NT2/D1 (cell line): ENCODE measurements at places on chromosomes 2 and 18.
A peak's percentile ranks its signal among the peaks of the same experiment; 100 is the strongest.

DNA sequence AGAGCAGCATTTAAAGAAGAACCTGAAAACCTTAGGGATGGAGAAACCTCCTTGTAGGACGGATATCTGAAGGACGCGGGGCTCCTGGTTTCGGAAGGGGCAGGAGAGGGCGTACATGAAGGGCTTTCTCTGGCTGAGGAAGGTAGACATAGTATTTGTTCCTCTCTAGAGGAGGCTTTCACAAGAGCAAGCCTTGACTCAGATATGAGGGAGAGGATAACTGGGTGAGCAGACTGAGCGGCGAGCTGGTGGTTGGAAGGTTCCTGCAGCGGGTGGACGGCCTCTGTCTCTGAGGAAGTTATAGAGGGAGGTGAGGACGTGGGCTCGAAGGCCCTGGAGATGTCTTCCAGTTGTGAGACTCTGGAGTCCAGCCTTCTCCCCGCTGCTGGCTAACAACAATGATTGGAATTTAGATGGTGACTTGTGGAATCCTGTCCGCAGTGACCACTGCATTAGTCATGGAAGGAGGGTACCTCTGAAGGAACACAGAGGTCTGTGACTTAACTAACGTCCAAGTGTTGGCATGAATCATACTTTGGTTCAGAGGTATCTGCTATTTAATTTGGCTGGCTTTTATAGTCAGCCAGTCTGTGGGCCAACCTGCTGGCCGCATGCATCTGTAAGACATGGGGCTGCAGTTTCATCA lies 80.9 kb downstream of the ASAP2 start:
- DNase-seq, result no peak

- DNase-seq, result no peak
Measured at GRCh38 chr2:152648336-152648735, 68.9 kb downstream of the PRPF40A start.

DNA sequence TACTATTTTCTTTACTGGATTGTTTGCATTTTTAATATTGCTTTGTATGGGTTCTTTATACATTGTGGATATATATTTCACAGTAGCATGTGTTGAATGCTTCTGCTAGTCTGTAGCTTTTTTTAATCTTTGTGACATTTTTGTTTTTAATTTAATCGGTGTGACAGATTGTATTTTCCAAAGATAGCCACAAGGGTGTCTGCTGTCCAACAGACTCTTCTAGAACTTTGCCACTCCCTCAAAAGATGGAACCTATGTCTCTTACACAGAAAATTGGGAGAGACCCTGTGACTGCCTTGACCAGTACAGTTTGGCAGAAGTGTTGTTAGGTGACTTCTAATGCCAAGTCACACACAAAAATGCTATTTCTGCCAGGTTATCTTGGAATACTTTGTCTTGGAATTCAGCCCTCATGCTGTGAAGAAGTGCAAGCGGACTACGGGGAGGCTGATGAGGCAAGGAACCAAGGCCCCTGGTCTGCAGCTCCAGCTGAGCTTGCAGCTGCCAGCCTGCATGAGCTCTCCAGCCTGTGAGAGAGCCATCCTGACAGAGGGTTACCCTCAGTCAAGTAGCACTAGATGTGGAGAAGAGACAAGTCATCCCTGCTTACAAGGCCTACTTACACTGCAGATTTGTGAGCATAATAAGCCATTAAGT lies 110.8 kb downstream of the TDRD15 start:
- no peak for DNase-seq

DNA sequence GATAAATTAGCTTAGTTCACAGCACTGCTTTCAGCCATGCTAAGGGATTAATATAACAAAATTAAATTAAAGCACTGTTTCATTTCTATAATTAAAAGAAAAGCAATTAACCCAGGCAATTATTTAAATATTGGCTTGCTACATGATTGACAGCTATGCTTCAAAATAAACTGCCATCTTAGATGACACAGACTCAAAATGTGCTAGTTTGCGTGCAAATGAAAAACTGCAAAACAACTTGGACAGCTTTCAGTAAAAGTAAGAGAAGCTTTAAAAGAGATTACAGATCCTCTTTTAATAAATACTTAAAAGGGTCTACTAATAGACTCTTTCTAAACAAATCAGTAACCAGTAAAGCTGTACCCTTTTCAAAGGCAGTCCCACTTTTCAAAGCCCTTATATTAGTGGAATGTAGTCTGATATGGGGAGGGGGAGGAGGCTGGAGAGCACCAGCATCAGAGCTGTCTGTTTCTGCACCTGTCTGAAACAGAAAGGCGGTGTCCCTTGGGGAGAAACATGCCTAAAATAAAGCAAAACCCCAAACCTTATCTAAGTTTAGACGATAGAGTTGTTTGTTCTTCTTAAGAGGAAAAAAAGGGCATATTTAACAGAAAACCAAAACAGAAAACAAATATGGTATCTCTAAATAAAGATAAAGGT lies 20.8 kb downstream of the EIF2AK3 start:
- no peak for DNase-seq

DNA sequence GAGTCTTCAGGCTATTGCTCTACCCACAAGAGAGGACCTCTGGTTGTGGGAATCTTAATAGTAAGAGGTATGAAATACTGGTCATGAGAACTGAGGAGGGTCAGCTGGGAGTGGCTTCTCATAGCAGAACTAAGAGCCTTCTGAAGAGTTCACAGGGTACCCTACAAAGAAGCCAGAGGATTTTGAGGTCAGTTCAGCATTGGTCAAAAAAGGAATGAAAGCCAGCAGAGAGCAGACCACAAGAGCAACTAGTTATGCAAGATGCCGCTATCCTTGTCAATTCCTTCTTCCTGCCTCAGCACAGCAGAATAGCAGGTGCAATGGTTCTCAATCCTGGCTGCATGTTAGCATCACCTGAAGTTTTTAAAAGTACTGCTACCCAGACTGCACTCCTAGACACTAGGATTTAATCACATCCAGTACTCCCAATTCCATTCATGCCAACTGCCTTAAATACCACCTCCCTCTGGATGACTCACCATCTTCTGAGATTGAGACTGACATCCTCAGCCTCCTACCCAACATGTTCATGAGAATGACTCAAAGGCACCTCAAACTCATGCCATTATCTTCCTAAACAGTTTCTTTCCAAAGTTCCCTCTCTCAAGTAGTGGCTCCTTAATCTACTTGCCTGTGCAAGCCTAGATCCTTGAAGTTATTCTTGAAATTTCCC lies 81.0 kb upstream of the RBMS1 start:
- DNase-seq, result no peak

DNA sequence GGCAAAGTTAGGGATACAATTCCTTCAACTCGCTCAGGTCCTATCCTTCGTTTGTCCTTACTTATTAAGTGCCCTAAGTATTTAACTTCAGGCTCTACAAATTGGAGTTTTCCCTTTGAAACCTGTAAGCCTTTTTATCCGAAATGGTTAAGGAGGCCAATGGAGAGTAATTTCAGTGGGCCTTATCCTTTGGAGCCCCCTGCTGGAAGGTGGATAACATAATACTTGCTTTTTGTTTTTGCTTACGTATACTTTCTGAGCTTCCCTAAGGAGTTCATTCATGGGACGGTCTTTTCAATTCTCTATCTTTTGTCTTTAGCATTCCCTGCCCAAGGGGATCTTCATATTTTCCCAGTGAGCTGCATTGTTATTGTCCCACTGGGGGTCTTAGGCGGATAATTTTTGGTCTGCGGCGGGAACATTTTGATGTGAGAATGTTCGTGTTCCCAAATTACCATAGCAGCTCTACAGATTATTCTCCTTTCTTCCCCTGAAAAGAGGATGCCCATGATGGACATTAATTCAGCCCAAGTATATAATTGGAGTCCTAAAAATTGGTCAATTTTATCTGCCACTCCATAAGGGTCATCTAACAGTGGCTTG lies 34.4 kb upstream of the TRAPPC8 start:
- DNase-seq, result peak; percentile 55

GRCh38 chr18:6221602-6222014 lies 193.1 kb downstream of the L3MBTL4 start:
- DNase-seq, result no peak

- DNase-seq, result no peak
Measured at GRCh38 chr2:198659096-198659870, 798.5 kb downstream of the SATB2 start.

DNA sequence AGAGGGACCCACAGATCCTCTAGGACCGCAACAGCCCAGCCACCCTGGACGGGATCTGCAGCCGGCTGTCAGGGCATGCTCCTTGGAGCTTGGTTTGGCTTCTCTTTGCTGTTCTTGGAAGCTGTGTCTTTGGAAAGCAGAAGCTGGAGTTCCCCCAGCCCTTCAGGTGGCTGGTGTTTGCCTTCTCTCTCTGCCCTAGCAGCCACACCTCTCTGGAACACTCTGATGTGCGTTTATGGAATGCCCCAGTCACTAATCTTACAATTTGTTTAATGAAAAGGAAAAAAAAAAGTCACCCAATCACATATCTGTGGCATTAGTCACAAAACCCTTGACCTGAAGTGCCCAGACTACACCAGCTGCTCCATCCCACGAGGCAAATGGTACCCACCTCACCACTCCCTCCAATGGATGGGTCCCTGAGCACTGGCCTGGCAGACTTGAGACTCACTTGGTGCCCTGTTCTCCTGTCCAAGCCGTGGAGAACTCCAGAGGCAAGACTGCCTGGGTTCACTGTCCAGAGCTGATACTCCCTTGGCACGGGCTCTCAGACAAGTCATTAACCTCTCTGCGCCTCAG lies 70.2 kb upstream of the DAPL1 start:
- DNase-seq, result no peak

- DNase-seq, result no peak
Measured at GRCh38 chr2:210955591-210955990, 399.2 kb downstream of the CPS1 start.

DNA sequence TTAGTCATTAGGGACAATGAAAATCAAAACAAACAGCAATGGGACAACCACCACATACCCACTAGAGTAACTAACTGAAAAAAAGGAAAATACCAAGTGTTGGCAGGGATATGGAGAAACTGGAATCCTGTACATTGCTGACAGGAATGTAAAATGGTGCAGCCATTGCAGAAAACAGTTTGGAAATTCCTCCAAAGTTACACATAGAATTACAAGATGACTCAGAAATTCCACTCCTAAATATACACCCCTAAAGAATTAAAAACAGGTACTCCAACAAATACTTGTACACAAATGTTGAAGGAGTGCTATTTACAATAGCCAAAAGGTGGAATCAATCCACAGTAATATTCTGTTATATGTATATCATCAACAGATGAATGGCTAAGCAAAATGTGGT lies 110.9 kb downstream of the ROCK1 start:
- DNase-seq, result no peak

- no peak for DNase-seq
Measured at GRCh38 chr2:220510668-220511067, 883.2 kb downstream of the SLC4A3 start.

GRCh38 chr2:144834998-144835633 lies 315.2 kb upstream of the ZEB2 start:
- DNase-seq, result no peak

DNA sequence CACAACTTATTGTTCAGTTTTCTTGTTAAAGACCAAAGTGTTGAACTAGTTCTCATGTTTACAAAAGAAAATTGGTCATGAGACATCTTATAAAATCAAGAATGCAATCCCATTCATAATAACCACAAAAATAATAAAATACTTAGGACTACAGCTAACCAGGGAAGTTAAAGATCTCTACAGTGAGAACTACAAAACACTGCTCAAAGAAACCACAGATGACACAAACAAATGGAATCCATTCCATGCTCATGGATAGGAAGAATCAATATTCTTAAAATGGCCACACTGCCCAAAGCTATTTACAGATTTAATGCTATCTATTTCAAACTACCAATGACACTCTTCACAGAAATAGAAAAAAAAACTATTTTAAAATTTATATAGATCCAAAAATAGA lies 1354.8 kb upstream of the CDH2 start:
- no peak for DNase-seq

GRCh38 chr2:18243816-18244215 lies 316.6 kb downstream of the RDH14 start:
- no peak for DNase-seq

DNA sequence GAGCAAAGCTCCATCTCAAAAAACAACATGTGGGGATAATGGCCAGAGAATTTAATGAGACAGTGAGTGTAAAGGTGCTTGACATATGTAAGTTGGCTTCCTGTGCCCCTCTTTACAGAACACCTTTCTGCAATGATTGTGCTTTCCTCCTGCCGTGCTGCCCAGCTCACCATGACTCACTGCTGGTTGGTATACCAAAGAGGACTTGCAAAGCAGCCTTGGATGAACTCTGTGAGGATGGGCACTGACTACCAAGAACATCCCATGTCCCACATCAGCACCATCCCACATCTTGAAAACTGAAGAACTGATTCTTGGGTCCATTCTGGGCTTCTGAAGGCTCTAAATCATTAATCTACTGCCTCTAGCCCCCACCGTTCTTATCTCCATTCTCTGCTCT lies 52.2 kb downstream of the NGEF start:
- no peak for DNase-seq

DNA sequence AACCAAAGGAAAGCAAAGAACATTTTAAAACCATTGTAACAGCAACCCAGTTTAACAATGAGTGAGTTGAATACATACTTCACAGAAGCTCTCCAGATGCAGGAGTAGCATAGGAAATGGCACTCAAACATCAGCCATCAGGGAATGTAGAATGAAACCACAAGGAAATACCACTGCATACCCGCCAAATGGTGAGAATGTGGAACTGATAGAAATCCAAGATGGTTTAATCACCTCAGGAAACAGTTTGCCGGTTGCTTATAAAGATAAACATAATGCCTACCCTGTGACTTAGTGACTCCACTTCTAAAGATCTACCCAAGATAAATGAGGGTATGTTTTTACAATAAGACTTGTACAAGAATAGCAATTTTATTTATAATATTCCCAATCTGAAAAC lies 132.0 kb downstream of the GALNT1 start:
- no peak for DNase-seq

GRCh38 chr2:200089040-200089755 lies 133.8 kb downstream of the MAIP1 start:
- peak; percentile 15 for DNase-seq

DNA sequence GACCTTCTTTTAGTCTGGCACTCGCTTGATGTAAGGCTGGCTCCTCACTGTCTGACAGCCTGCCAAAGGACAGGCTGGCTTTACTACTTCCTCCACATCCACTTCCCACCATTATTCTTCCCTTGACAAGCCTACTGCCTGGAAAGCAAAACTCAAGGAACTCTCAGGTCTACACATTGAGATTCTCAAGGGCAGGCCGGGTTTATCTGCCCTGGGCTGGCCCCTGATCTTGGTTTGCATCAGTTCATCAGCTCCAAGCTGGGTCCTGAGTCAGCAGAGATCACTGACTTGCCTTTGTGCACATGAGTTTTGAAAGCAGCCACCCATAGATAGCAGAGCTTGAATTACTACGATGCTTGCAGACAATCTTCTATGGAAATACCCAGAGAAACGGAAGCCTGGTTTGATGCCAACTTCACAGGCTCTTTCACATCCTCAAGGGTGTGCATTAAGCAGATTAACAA lies 53.9 kb downstream of the KCTD18 start:
- DNase-seq, result no peak

GRCh38 chr2:24883946-24884345 lies 36.1 kb downstream of the ADCY3 start:
- no peak for DNase-seq

GRCh38 chr18:51135795-51136194 lies 61.7 kb downstream of the MEX3C start:
- no peak for DNase-seq
